ENCODE measurements at places on chromosomes 7 and 10. TPM values are rescaled to one million over a fixed set of nuclear protein-coding genes. Genes with fewer than 3 reads are reported as not detected.
A peak's percentile ranks its signal among the peaks of the same experiment; 100 is the strongest.

DNA sequence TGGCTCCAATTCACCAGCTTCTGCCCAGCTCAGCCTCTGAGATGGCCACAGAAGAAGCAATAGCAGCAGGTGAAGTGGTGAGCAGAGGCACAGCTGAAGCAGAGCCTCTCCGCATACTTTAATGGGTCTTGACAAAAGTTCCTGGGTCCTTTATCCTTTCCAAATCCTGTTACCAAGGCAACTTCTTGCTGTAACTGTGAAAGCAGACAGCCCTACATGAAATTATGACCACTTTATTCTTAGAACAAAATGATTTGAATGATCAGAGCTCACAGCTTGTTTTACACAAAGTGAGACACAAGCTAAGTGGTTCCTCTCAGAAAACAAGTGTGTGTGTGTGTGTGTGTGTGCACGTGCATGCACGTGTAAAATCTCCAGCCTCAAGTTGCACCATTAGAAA lies 245.6 kb downstream of the HTR7 start:
- DNase-seq, result no peak

DNA sequence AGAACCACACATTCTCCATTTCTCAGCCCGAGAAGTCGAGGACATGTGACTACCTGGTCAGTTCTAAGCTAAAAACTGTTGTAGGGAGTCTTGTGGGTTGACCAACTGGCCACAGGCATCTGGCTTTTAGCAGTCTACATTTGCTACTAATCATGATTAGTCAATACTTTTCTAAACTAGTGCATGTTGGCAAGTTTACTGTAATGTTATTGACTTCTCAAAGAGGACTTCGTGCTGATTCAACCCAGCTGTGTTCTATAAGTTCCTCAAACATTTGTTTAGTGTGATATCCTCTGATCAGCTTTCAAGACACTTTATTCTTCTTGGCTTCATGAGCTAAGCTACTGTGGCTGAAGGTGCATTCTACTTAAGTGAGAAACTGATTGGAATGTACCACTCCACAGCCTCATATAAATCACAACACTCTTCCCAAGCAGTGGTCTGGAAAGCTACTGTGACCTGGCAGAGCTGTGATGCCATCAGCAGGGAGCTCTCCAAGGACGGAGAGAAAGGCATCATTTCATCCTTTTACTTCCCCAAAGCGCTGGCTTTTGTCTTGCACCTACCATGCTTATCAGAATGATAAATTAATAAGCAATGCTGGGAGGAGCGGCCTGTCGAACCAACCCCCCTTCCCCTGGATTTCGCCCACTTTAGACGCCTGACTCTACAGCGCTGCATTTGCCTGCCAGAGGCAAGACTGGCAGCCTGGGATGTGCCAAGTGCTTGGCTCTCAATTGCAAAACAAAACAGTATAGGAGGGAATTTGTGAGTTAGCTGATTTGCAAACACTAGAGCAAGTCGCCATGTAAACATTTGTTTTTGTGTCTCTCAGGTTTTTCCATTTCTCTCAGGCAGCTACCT lies 206.7 kb upstream of the PLXNA4 start:
- DNase-seq, result no peak

DNA sequence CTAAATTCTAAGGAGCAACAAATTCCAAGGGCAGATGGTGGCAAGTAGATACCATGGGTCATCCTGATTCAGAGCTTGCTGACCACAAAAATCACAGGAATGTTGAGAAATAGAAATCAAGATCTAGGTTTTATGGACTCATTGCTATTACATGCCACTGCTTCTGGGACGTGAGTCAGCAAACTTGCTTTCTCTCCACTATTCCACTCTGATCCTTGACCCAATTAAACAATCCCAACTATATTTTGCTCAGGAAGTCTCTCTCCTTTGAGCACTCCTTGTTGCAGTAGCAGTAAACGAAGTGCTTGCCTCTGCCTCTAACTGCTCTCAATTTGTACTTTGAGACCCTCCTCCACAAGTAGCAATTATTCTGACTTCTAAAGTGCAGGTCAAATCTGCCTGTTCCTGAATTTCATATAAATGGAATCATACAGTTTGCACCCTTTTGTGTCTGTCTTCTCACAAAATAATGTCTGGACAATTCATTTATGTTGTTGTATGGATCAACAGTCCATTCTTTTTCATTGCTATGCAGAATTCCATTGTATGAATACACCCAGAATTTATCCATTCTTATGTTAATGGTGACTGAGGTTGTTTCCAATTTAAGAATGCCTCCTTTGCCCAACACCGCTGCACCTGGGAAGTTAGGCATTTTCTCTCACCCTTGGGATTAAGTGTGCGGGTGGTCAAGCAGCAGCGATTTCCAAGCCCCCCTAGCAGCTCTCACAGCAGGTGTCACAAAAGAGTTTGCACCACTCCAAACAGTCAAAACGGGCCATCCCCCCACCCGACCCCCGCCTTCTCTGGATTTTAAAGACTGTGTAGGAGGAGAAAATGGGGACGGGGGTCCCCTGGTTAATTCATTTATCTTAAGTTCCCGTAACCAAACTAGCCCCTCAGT lies 35.9 kb downstream of the ACSM6 start:
- DNase-seq, result no peak

GRCh38 chr10:126500866-126501265 lies 112.6 kb upstream of the ADAM12 start:
- DNase-seq, result no peak

DNA sequence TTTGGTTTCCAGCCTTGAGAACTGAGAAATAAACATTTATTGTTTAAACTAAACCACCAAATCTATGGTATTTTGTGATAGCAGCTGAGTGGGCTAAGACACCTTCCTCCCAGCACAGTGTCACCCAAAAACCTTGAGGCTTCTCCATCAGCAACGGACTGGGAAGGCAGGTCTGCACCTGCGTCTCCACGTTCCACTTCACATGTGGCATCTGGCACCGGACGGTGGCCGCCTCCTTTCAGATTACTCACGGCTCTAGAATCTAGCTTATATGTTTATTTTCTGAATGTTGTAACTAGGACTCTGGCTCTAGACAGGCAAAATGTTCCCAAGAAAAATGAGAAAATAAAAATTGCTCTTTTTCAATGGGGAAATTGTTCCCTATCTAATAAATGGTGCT lies 201.0 kb downstream of the ADARB2 start:
- no peak for DNase-seq

GRCh38 chr7:159031750-159032149 lies 112.9 kb downstream of the VIPR2 start:
- DNase-seq, result no peak

DNA sequence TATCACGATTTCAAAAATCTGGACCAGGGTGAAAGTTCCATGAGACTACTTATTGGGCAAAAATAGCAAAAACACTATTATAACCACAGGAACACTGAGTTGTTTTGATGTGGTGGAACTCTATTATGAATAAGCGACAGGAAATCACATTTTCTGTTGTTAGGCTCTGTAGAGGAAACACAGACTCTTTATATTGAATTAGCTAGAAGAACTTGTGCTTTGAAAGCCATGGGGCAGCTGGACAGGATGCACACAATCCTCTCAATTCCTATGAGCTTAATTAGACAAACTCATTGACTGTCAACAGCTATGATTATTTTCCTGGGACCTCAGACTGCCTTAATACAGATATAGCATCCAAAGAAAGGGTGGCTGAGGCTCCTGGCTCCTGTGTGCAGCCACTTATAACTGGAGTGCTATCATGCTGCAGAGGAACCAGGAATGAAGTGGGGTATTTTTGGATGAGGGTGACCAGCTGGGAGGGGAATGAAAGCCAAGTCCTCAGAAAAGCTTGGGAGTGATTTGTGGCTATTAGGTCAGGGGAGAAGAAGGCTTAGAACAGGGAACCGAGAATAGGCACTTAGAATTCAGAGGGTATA lies 657.3 kb downstream of the TYW1 start:
- DNase-seq, result no peak

- DNase-seq, result peak; percentile 43
Measured at GRCh38 chr7:148982654-148983199, 45.6 kb downstream of the PDIA4 start.

GRCh38 chr10:113752553-113752952 lies 1.1 kb downstream of the PLEKHS1 start:
- no peak for DNase-seq

- no peak for DNase-seq
Measured at GRCh38 chr7:74506325-74506724, 52.6 kb downstream of the GTF2IRD1 start.

- no peak for DNase-seq
Measured at GRCh38 chr7:129212126-129212525, 12.7 kb upstream of the AHCYL2 start.

GRCh38 chr7:86598721-86599120 lies 45.0 kb upstream of the GRM3 start:
- no peak for DNase-seq

Gene OR2A12
- not detected for total RNA-seq

Gene EPHB4
- 21.9 TPM for total RNA-seq

Gene RAB19
- not detected for total RNA-seq

Gene HGF
- 1.7 TPM for total RNA-seq

Gene GJD4
- not detected for total RNA-seq

Gene CACNA2D1
- 111 TPM for total RNA-seq
